ENCODE measurements at places on chromosomes 5 and 9.

GRCh38 chr5:51034222-51034901 is 348.9 kb upstream of the ISL1 start:
- DNase-seq = no peak

GRCh38 chr5:39605588-39606575 is 181.1 kb upstream of the DAB2 start:
- DNase-seq = no peak

DNA sequence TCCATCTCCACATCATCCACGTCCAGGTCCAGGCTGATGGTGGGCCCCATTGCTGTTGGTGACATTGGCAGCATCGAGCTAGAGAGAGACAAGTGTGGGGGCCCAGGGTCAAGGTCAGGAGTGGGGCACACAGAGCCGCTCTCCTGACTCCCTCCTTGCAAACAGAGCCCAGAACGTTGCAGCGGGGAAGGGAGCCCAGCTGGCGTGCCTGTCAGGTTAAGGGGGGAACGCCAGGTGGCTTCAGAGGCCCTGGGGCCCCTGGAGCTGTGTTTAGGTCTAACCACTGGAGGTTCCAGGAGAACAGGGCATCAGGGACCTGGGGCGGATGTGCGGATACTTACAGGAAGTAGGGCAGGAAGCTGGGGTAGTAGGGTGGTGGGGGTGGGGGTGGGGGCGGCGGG is 7.5 kb downstream of the RNF44 start:
- peak; percentile 59 for DNase-seq

GRCh38 chr5:147248561-147248960 is 13.7 kb downstream of the STK32A start:
- no peak for DNase-seq

DNA sequence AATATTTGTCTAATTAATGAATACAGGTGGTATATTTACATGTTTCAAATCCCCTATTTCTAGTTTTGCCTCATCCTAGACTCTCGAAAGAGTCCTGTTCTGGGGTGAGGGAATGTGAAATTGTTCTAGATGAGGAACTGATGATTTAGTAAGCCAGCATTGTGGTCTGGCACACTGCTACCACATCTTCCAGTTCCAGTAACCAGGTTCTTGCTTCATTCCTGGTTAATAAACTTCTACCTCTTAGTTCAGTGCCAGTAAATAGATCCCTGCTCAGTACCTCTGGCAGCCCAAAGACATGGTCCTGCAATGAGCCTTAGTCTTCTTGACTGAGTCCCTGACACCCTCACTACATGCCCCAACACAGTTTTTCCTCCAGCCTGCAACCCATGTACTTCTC is 207.7 kb downstream of the SREK1 start:
- no peak for DNase-seq

DNA sequence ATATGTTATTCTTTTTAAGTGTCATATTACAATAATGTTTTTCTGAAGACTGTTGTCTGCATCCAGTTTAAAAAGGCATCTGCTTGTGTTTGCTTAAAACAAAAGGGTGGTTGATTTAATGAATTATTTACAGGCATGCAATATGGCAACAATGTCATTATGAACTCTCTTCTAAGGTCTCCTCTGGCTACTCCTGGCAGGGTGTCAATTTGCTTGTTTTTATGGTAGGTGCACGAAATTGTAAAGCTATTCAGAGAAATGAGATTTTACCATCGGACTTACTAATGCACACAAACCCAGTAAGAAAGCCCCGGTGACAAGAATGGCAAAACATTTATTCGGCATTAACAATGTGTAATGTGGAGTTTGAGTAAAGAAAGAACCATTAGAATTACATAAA is 539.8 kb upstream of the ZNF608 start:
- DNase-seq = no peak

Data from activated T-cell treated with anti-CD3 and anti-CD28 coated beads, Interleukin-2, amount 50 U/mL, for 24 hours (primary cell).